Activated naive CD8-positive, alpha-beta T cell treated with anti-CD3 and anti-CD28 coated beads, Interleukin-2, amount 10 ng/mL, durations not matched to agents 7 days and 5 days (primary cell): ENCODE measurements at places on chromosomes 11 and 22. TPM values are rescaled to one million over a fixed set of nuclear protein-coding genes. Genes with fewer than 3 reads are reported as not detected.

Gene ACRV1
- total RNA-seq = not detected

Gene C22orf15
- total RNA-seq = 2.9 TPM

Gene IGSF22
- total RNA-seq = 2.5 TPM

Gene LINC01488
- total RNA-seq = not detected

Gene DAGLA
- total RNA-seq = 0.08 TPM

Gene C1QTNF4
- 0.43 TPM for total RNA-seq

Gene GSTP1
- 219 TPM for total RNA-seq
